ENCODE measurements at places on chromosomes 12 and 14.
A peak's percentile ranks its signal among the peaks of the same experiment; 100 is the strongest.

GRCh38 chr14:100372357-100373048, 49.4 kb downstream of the SLC25A47 start:
- no peak for DNase-seq

DNA sequence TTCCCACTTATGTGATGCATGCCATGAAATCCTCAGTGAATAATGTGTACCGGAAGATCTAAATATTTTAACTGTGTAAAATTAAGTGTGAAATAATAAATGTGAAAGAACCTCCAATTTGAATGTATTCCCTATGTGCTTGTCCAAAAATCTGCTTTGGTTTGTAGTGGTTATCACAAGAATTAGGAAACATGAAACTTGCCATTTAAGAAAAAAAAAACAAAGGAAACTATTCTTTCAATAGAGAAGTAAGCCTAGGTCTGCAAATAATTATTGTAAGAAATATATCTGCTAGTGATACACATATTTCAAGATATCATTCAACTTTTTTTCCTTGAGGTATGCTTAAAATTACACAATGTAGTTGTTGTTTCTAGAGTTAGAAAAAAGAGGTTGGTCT, 500.4 kb downstream of the SLC6A15 start:
- DNase-seq: no peak

- no peak for DNase-seq
These were observed 140.3 kb upstream of the AEBP2 start for GRCh38 chr12:19298836-19299605.

GRCh38 chr12:47889040-47889439, 15.8 kb downstream of the VDR start:
- no peak for DNase-seq

GRCh38 chr12:53589915-53590314, 36.3 kb downstream of the ATF7 start:
- no peak for DNase-seq

DNA sequence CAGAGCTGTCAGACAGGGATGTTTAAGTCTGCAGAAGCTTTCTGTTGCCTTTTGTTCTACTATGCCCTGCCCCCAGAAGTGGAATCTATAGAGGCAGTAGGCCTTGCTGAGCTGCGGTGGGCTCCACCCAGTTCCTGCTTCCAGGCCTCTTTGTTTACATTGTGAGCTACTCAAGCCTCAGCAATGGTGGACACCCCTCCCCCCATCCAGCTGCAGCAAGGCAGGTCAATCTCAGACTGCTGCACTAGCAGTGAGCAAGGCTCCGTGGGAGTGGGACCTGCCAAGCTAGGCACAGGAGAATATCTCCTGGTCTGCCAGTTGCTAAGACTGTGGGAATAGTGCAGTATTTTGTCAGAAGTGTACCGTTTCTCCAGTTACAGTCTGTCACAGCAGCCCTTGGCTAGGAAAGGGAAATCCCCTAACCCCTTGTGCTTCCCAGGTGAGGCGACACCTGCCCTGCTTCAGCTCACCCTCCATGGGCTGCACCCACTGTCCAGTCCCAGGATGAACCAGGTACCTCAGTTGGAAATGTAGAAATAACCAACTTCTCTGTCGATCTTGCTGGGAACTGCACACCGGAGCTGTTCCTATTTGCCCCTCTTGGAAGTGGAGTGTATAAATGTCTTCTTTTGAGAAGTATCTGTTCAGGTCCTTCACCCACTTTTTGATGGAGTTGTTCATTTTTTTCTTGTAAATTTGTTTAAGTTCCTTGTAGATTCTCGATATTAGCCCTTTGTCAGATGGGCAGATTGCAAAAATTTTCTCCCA, 213.5 kb upstream of the SLC38A2 start:
- peak; percentile 10 for DNase-seq

DNA sequence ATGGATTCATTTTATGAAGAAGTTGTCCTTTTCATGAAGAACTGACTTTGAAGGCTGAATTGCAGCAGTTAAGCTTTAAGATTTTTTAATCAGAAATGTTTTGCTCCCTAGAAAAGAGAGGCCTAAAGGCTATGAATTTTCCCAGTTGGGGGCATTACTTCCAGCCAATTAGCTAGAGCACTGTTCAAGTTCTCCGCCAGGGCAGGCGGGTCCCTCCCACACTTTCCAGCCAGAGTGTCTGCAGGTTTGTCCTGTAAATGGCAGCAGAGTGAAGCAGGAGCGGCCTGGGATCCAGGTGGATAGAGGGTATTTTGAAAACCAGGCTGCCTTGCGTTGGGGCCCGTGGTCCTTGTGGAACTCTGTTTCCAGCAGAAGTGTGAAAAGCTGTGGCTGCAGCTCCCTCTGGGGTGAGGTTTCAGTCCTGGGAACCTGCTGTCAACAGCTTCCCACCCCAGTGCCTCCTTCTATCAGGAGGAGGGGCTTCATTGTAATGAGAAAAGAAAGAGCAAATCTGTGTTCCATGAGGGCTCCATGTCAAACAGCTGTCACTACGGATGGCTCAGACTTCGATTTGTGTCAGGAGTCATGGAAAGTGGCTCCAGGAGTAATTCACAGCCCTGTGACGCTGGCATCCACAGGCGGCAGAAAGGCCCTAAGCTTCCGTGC, 210.7 kb upstream of the TMEM132C start:
- DNase-seq: no peak

DNA sequence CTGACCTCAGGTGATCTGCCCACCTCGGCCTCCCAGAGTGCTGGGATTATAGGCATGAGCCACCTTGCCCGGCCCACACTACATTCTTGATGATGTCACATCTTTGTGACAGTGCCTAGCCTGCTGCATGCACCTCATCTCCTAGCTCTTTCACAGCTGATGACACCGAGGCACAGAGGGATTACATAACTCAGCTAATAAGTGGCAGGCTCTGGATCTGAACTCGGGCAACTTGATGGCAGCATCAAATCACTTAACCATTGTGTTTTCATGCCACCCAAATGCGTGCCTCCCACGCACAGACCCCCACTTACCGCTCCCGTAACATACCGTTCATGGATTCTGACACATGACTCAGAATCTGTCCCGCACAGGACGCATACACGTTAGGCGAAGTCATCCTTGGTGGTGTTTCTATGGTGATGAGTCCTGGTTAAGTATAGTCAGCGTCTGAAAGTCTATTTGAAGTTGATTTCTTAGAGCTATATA, 7.4 kb downstream of the TMEM120B start:
- no peak for DNase-seq

GRCh38 chr14:51880835-51881580, 20.6 kb downstream of the GNG2 start:
- DNase-seq: no peak

GRCh38 chr12:92408072-92408900, 262.6 kb upstream of the BTG1 start:
- no peak for DNase-seq

DNA sequence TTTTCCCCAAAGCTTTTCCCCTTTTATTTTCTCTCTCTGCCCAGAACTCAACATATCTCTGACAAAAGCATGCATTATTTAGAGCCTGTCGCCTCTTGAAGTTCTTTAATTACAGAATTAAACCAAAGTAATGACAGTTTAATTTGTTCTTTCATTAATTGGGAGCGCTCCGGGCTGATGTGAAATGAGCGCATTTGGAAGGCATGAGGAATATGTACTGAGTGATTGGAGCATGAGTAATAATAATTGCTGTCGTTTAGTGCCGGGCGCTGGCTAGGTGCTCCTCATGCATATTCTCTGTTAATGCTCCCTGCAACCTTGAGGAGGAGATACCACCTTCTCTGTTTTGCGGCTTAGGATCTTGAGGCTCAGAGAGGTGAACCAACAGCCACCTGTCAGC, 120.5 kb downstream of the SLC25A47 start:
- no peak for DNase-seq

DNA sequence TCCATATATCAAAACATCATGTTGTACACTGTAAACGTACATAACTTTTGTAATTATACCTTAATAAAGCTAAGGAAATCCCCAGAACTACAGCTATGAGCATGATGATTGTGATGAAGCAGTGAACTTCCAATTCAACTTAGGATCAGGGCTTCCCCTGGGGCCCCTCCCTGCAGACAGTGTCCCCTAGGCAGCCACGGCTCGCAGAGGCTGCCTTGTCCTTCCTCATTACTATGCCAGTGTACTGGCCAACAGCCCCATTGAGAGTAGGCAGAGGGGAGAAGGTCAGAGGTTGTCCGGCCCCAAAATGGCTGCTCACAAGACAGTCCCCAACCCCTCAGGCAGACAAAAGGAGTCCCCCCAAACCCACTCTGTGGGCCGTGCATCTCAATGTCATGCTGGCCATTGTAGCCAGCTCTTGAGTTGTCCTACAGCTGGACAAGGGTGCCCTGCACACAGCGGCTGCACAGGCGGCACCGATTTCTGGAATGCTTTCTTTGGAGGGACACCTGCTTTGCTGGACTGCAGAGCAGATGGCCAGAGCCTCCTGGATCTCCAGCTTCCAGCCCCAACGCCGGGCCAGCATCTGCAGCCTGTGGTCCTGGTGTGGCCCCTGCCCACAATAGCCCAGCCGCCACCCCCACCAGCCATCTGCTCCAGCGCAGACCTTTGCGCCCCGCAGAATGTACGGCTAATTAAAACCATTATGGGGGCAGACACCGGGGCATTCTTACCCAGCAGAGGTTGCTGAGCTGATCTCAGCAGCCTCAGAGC, 46.1 kb downstream of the NIN start:
- no peak for DNase-seq

DNA sequence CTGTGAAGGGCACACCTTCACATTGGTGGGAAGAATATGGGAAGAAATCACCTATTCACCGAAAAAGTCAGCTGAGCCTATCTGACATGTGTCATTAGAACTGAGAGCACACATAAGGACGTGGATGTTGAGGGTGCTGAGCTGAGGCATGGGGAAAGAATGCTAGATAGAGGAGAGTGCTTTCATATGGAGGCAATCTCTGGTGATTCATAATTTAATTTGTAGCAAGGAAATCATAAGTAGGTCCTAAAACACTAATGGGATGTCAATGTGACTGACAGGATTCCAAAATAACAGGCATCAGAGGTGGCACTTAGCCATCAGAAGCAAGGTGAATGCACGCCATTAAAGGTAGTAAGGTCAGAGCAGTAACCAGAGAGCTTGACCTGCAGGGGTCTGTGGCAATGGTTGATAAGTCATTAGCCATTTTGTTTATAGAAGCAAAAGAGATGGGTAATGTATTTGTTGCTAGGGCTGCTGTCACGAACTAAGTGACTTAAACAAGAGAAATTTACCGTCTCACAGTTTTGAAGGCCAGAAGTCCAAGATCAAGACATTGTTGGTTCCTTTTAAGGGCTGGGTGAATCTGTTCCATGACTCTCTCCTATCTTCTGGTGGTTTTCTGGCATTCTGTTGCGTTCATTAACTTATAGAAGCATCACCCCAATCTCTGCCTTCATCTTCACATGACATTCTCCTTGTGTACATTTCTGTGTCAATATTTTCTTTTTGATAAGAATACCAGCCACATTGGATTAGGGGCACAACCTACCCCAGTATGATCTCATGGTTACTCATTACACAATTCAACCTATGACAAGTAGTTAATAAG, 69.3 kb downstream of the ANKS1B start:
- no peak for DNase-seq
